ENCODE measurements at places on chromosomes 2 and 18.
A peak's percentile ranks its signal among the peaks of the same experiment; 100 is the strongest.

GRCh38 chr2:204218040-204218439 is 281.5 kb downstream of the ICOS start:
- DNase-seq = no peak

GRCh38 chr2:178397002-178397605 is 53.9 kb downstream of the PRKRA start:
- peak; percentile 68 for DNase-seq

DNA sequence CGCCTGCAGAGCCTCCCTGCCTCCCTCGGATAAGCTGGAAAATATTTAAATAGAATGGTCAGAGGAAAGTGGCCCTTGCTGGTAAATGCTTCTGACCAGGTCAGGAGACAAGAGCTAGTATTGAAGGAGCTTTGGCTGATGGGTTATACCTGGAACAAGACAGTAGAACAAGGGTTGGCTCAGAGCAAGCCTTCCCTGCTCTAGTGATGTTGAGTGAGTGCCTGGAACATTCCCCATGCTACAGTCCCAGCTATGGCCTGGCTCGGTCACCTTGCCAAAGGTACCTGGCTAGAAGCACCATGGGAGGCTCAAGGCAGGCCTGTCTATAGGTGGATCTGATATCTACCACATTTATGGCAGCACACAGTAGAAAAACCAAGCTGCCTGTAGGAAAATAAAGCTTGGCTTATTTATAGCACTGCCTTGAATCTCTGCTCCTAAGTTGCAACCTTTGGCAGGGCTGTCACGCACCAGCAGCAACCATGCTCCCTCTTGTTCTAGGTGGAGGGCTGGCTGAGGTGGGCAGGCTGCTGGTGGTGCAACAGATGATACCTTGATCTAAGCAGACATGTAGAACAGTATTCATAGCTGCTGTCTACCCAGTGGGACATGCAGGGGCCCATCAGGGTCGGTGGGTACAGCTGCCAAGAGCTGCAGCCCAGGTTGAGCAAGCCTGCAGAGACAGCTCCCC is 66.7 kb upstream of the BCL2L11 start:
- DNase-seq = no peak

DNA sequence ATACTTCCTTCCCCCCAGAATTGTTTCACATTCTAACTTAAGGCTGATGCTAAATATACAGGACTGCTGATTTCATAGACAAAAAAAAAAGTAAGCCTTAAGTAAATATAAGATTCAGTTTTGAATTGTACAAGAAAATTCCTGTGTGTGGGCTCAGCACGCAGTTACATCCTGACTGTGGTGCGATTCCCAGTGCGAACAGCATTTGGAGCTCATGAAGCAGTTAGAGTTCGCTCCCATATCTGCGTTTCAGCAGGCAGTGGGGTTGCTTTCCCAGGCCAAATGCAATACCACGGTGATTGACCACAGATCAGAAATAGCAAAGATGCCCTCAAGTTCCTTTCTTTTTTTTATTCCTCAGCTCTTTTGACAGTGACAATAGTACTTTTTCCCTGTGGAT is 75.6 kb downstream of the SATB2 start:
- DNase-seq = no peak

DNA sequence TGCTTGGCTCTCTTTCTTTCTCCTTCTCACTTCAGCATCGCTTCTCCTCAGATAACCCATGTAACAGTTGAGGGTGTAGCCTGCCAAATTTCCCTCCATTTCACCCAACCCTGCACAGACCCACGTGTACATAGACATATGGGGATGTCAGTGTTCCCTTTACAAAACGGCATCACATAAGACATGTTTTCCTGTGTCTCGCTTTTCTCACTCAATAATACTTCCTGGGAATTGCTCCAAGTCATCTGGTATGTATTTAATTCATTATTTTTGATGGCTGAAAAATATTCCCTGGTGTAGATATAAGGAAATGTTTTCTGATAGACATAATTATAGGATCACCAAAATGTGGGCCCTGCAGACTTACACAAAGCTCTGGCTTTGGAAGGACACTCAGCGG is 176.8 kb downstream of the LOXHD1 start:
- DNase-seq = no peak

DNA sequence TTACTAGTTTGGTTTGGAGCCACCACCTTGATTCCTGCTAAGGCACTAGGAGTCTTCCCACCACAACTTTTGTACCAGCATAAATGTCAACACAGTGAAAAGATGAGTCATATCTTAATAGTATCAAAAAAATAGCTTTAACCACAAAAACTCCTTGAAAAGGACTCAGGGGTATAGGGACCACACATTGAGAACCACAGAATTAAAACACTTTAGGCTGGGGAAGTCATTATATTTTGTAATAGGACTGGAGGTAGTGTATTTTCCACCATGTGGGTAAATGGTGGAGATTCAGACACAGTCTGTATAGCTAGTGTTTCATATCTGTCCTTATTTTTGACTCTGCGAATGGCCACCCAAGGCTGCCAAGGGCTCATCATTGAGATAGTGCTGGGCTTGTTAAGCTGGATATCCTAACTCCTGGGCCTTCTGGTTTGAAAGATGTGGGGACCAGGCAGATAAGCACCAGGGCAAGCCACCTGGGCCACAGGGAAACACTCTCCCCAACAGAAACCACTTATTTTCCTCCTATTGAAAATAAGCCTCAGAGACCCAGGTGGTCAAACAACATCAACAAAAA is 19.1 kb upstream of the FHL2 start:
- DNase-seq = no peak

- peak; percentile 39 for DNase-seq
Measured at GRCh38 chr2:112006076-112006410, 49.0 kb upstream of the TMEM87B start.

- no peak for DNase-seq
Measured at GRCh38 chr2:103445347-103445746, 683.5 kb downstream of the TMEM182 start.

DNA sequence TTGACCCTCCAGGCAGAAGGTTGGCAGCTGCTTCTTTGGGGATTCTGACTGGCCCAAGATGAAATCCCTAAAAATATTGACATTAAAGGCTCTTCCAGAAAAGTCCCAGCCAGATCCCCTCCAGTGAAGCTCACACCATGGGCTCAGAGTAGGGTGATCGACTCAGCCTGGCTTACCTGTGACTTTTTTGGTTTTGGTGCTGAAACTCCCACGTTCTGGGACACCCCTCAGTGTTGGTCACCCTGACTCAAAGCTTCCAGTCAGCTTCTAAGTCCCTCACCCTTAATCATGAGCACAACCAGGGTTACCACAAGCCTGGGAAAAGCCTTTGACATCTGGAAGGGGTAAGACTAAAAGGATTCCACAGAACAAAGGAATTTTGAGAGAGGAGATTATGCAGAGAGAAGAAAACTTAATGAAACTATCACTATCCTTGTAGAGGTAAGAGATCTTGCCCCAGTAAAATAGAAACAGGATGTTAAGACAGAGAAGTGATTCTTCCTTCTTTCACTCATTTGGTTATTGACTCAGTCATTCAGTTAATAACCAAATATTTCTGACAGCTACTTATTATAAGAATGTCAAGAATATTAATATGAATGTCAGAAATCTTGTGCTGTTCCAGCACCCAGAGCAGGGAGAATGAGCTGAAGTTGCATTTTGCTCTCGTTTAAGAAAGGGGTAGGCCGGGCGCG is 66.8 kb upstream of the SEC11C start:
- no peak for DNase-seq

All from common myeloid progenitor, CD34-positive (primary cell).